ENCODE measurements at places on chromosomes 16 and 17.

DNA sequence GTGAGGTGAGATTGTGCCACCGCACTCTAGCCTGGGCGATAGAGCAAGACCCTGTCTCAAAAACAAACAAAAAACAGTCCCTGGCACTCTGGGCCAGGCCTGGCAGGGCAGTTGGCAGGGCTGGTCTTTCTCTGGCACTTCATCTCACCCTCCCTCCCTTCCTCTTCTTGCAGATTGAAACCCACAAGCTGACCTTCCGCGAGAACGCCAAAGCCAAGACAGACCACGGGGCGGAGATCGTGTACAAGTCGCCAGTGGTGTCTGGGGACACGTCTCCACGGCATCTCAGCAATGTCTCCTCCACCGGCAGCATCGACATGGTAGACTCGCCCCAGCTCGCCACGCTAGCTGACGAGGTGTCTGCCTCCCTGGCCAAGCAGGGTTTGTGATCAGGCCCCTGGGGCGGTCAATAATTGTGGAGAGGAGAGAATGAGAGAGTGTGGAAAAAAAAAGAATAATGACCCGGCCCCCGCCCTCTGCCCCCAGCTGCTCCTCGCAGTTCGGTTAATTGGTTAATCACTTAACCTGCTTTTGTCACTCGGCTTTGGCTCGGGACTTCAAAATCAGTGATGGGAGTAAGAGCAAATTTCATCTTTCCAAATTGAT lies 24.8 kb downstream of the STH start:
- DNase-seq, result no peak

DNA sequence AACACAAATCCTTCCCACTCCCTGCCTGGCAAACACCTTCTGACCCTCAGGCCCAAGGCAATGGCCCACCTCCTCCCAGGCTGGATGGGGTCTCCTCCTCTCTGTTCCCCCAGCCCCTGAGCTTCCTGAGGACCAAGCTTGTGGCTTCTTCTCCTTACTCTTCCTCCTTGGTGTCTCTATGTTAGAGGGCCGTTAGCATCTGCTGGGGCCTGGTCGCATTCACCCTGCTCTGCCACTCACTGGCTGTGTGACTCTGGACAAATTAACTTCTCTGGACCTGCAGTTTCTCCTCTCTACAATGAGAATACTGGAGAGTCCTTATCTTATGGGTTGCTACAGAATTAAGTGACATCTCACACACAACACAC lies 725 bp upstream of the MT2A start:
- DNase-seq, result no peak

- DNase-seq, result no peak
Observed at GRCh38 chr17:45923511-45924268, 29.3 kb downstream of the MAPT start.

DNA sequence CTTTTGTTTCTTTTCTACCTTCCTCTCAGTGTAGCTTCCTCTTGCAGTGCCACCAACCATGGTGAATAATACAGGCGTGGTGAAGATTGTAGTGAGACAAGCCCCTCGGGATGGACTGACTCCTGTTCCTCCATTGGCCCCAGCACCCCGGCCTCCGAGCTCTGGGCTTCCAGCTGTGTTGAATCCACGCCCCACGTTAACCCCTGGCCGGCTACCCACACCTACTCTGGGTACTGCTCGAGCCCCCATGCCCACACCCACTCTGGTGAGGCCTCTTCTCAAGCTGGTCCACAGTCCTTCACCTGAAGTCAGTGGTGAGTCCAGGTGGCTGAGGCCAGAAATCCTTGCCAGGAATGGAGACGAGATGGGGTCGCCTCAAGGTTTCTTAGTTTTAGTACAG lies 23.9 kb downstream of the SRCAP start:
- no peak for DNase-seq

DNA sequence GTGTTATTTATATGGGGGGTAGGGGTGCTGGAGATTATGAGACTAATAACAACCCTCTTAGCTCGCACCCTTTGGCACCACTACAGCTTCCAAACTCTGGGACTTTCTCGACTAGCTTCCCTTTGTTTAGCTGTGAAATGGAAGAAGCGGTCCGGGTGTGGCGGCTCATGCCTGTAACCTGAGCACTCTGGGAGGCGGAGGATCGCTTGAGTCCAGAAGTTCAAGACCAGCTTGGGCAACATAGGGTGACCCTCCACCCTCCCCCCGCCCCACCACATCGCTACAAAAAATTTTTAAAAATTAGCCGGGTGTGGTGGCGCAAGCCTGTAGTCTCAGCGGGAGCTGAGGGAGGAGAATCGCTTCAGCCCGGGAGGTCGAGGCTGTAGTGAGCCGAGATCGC lies 814 bp upstream of the CDH3 start:
- no peak for DNase-seq

GRCh38 chr17:63701868-63702720 lies 2.2 kb upstream of the LIMD2 start:
- no peak for DNase-seq

GRCh38 chr17:82753201-82753464 lies 1.3 kb downstream of the TBCD start:
- DNase-seq, result no peak

DNA sequence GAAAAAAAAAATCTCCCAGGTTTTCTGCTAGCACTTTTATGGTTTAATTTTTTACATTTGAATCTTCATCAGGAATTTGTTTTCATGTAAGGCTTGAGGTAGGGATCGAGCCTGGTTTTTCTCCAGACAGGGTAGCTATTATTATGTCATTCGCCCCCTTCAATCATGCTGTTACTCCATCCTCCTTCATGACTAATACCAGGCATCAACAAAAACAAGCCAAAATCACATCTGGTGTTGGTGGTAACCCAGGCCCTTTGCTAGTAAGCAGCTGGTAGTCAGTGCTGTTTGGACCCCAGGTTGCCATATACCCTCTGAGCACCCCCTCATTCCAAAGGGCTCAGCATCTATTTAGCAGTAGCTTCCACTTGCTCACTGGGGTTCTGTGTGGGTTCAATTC lies 29.5 kb downstream of the DRC3 start:
- DNase-seq, result no peak

- no peak for DNase-seq
Observed at GRCh38 chr17:70055000-70055399, 20.0 kb upstream of the KCNJ16 start.

GRCh38 chr16:22721511-22722100 lies 92.4 kb upstream of the HS3ST2 start:
- no peak for DNase-seq

GRCh38 chr17:28811651-28812090 lies 30.9 kb downstream of the FAM222B start:
- DNase-seq, result no peak

All from LNCaP clone FGC (cell line).